ENCODE measurements at places on chromosomes 1 and 21.
A peak's percentile ranks its signal among the peaks of the same experiment; 100 is the strongest.

DNA sequence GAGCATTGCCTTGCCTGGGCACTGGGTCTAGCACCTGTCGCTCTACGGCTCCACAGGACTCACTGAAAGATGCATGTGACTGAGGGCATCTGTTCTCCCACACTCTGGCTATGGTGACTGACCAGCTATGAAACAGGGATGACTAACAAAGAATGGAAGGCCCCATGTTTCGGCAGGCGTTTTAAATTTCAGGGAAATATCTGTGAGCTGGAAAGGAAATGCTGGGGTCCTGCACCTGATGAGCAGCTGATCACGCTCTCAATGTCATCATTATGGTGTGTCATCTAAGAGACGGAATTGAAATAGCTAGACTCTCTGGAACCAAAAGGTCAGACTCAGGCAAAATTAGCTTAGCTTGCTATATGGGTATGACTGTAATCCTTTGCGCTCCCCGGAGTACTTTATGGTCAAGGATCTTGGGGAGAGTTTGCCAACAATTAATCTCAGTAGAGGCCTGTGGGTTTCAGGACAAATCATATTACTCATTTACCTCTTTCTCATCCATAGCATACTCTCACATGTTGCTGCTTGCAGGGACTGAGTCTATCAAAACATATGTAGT lies 24.5 kb upstream of the PALMD start:
- no peak for DNase-seq

GRCh38 chr1:15578921-15579682 lies 5.7 kb downstream of the AGMAT start:
- no peak for DNase-seq

- no peak for DNase-seq
Measured at GRCh38 chr1:2314273-2314802, 77.0 kb downstream of the MORN1 start.

DNA sequence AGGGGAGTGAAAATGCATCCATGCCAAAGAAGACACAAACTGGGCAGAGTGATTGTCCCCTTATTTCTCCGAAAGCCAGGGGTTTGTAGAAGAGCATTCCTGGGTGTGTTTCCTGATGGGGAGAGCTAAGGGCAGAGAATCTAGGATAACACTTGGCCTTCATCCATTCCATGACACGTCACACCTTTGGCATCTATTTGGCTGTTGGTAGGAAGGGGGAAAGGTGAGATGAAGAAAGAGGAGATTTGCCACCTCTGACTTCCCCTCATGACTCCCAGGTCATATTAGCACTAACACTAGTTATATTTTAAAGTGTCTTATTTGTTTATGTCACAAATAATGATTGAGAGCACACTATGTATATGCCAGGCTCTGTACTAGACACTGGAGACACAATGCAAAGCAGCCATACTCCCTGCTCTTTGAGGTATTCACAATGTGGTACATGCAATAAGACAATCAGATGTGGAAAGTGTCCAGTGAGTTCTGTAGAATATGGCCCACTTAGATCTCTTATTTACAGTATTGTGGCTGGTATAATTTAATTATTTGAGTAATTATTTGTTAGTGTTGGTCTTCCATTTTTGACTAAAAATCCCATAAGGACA lies 54.5 kb upstream of the GADD45A start:
- DNase-seq: no peak

GRCh38 chr21:45377866-45378257 lies 27.1 kb upstream of the COL18A1 start:
- DNase-seq: no peak

- no peak for DNase-seq
Measured at GRCh38 chr1:201944639-201945038, 1.7 kb downstream of the LMOD1 start.

DNA sequence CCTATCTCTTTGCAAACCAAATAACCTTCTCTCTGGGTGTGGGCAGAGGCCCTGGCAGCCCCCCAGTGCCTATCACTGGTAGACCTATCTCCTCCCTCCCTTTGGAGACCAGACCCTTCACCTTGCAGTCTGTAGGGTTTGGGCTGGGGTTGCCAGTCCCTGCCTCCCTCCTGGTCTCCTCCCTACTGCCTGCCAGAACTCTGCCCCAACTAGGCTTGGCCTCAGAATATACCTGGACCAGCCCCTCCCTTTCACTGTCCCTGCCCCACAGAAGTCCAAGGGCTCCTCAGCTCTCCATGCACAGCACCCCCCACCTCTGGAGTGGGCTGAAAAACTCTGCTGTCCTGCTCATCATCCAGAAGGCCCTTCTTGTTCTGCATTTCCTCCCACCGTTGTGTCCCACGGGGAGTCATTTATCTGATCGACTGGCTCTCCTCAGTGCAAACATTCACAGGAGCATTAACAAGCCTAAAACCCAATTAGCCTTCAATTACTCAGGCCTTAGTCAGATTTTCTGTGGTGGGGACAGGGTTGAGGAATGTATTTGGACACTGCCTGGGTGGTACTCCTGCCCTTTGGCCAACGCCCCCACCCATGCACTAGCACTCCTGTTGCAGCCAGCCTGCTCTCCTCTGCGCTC lies 27.7 kb upstream of the DMBX1 start:
- no peak for DNase-seq

DNA sequence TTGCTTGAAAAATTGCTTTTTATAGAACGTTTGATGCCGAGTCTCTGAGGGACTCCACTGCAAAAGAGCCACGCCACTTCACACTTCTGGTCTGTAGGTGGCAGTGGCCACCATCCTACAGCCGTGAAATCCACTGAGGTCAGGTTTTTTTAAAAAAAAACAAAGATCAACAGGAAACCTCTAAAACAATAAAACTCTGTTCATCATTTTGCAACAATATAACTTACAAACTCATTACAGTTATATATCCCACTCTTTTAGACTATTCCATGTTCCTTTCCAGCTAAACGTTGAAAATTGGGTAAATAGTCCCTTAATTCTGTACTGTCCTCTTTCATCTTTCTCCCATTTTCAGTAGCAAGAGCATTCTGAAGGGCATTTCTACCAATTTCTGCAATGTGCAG lies 64.6 kb upstream of the FMN2 start:
- no peak for DNase-seq

- DNase-seq: no peak
Measured at GRCh38 chr1:220741825-220742224, 6.3 kb upstream of the MTARC2 start.

DNA sequence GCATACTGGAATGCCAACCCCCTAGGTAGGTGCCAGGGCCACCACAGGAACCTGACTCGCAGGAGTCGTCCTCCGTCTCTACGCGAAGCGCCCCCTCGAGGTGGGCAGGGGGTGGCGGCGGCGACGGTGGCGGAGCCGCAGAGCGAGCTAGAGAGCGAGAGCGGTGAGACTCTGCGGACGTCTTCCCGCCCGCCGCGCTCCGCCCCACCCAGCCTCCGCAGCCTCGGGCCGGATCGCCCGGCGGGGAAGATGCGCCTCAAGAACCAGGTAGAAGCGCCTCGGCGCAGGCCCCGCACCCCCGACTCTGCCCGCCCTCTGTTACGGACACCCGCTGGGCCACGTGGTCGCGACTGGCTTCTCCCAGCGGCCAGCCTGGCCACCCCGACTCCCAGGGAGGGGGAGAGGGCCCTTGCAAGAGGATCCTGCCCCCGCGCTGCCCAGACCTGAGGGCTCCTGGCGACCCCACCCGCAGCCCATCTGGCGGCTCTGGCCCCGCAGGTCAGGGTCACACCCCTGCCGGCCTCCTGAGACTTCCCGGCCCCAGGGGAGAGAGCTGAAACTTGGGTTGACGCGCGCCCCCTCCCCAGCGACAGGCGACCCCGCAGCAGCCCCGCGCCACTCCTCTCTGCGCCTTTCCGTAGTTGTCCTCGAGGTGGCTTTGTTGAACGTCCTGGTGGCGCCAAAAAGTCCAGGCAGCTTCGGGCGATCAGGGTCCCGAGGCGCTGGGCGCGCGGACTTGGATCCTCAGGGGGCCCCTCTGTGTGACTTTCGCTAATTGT lies 24.4 kb upstream of the AGBL4 start:
- no peak for DNase-seq

DNA sequence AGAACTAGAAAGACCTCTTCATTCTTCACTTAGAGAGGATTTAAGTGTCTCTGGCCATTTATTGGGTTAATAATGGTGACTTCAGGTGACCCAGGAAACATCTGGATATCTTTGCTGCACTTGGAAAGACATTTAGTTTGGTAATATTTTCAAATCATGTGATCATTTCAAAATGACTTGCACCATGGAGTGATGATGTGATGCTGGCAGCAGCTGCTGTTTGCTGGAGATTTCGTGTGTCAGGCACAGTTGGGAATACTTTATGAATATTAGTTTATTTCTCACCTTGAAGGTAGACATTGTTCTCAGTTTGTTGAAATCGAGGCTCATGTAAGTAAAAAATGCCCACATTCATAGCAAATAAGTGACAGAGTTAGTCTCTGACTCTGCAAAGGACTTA lies 236.0 kb downstream of the DISC1 start:
- DNase-seq: no peak

DNA sequence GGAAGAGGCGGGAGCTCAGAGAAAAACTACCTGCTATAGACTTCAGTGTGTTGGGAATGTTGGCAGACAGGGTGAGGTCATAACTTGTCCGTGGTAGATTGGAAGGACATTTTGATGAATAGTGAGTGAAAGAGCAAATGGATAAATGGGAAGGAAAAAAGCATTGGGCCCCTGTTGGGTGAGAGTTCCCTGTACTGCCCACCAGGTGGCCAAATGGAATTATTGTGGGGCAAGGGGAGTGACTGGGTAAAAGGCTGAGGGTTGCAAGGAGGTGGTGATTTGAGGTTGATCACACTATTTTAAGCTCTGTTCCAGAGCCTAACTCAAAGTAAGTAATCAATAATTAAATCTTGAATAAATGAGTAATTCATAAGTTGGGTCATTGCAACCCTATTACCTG lies 60.4 kb downstream of the MRPS6 start:
- DNase-seq: no peak

DNA sequence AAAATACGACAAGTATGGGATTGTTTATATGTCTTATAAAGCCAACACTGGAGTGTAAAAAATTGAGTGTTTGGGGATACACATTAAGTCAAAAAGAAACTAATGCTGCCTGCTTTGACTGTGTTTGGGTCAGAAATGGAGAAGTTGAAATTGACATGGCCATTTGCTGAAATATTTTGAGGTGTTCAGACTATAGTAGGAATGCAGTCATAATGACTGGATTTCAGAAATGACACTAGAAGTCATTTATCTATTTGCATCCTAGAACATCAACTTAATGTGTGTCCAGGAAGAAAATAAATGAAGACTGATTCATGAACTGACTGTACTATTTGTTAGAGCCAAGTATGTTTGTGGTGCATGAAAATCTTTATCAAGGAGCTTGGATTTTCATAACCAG lies 28.4 kb downstream of the RASAL2 start:
- DNase-seq: no peak

DNA sequence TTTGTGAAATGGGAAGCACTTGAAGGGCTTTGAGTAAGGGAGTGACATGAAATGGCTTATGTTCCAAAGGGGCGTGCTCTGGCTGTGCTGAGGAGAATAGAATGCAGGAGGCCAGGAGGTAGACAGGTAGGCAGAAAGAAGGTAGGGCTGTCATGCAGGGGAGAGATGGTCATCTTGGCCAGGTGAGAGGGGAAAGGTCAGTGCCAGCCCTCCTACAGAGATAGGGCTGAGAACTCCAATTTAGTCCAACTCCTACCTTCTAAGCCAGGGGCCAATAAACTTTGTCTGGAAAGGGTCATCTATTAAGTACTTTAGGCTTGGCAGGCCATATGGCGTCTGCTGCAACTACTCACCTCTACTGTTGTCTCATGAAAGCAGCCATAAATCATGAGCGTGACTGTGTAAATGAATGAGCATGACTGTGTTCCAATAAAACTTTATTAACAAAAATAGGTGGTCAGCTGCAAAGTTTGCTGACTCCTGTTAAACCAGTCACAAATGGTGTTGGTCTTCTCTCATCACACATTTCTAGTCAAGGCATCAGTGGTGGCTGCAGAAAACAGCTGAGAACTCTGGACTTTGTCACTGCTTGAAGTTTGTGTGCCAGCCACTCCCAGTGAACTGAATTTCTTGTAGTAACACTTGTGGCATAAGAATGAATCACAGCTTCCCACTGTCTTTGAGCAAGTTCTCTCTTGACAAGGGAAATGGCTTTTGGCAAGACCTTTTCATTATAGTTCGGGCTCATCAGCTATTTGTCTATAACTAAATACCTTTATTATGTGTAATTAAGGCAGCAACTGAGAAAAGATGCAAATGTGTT lies 32.0 kb upstream of the CD2 start:
- no peak for DNase-seq

- DNase-seq: no peak
Measured at GRCh38 chr1:3501856-3502640, 47.6 kb downstream of the ARHGEF16 start.

GRCh38 chr1:33381977-33382376 lies 48.9 kb downstream of the PHC2 start:
- DNase-seq: no peak

- DNase-seq: no peak
Measured at GRCh38 chr1:217373761-217374701, 256.9 kb downstream of the GPATCH2 start.

DNA sequence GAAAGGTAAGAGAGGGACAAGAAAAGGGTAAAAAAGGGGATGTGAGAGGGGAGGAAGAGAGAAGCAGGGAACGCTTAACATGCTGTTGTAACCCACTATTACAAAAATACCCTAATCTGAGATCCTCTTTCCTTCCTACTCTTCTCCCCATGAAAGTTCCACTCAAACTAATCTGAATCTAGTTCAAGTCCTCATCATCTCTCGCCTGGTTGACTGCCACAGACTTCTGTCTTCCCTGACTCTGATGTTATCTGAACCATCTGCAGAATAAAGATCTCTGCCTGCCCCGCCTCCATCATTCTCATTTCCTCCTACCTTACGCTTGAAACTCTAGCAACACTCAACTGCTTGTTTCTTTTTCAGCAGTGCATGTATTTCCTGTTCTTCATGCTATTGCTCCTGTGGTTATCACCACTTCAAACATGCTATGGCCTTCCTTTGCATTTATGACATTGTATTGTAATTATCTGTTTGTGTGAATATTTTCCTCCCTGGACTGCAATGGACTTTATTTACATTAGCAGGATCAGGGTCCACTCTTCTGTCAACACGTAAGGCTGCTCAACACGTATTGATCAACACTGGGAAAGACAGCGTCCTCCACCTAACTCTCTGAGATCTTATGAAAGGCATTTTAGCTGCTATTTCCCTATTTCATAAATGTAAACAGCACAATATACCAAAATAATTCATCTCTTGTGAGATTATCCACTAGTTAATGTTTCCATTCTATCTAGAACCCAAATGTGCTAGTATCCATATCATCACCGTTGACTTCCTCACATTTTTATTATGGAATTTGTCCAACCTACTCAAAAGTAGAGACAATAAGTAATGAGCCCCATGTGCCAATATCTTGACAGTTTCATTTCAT lies 215.5 kb upstream of the USP25 start:
- peak; percentile 20 for DNase-seq

DNA sequence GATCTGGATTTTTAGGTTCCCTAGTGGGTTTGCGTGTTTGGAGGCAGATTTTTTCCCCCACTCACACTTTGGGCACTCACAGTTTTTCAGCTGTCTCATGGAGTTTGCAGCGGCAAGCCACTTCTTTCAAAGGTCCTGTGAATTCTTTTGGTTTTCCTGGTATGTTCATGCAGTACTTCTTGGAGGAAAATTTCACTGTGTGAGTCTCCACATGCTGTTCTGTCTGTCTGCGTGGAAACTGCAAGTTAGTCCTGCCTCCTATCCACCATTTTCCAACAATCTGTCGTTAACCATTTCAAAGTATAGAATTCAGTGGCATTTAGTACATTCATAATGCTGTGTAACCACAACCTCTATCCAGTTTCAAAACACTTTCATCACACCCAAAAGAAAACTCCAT lies 793 bp upstream of the FMO1 start:
- DNase-seq: no peak

All from activated CD8-positive, alpha-beta memory T cell treated with anti-CD3 and anti-CD28 coated beads for 1 hour (primary cell).